ENCODE measurements at places on chromosomes 2 and 18. TPM values are rescaled to one million over a fixed set of nuclear protein-coding genes. Genes with fewer than 3 reads are reported as not detected.

TP53I3 gene
- total RNA-seq: 21.0 TPM

- DNase-seq: no peak
These were observed 68.7 kb downstream of the TMEM247 start for GRCh38 chr2:46548103-46548486.

- DNase-seq: no peak
These were observed 86.5 kb upstream of the ACAA2 start for GRCh38 chr18:49899657-49900330.

- no peak for DNase-seq
These were observed 138.4 kb upstream of the CCDC68 start for GRCh38 chr18:55097456-55098170.

DNA sequence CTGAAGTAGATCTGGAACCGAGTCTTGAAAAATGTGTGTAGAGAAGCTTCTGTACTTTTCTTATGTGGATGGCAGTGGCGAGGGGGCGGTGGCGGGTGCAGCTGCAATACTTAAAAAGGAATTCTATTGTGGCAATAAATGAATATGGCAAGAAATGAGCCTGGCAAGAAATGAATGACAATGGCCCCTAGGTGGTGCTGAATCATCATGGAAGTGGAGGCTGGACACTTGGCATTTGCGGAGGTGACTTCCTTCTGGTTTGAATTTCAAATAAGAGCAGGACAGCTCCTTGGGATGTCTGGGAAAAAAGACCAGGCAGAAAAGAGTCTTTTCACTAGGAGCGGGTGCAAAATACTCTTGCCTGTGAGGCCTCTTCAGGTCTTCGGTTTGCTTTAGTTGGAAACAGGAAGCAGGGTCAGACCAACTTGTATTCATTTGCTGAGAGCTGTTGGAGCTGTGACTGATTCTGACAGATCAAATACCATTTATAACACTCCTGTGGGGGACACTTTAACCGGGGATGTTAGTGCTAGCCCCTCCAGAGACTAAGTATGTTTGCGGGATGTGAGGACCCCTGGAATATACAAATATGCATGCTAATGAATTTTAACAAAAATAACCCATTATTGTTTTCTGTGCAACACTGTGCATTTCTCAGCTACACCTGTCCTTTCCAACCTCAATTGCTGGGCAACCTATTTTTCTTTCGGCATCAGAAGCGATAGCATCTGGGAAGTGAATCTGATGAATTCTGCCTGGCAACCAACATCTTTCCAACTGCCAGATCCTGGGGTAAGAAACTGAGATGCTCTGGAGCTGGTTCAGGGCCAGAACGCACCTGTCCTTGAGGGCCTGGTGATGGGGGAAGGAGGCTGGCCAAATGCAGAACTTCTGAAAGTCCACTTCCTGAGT, 35.4 kb downstream of the FASTKD2 start:
- DNase-seq: peak; percentile 40

ELMOD3 gene
- 36.1 TPM for total RNA-seq

UGT1A5 gene
- not detected for total RNA-seq

DNA sequence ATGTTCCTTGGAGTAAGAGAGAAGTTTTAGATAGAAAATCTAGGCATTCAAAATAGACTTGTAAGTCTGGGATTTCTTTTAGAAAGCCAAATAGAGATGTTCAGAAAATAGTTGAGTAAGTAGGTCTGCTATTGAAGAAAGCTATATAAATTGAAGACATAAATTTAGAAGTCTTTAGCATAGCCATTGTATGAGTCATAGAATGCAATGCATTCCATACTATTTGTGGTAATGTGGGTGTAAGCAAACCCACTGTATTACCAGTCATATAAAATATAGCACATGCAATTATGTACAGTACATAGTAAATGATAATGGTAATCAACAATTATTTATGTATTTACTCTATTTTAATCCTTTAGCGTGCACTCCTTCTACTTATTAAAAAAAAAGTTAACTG, 14.1 kb downstream of the MC4R start:
- DNase-seq: no peak

SLC66A2 gene
- total RNA-seq: 112 TPM

DNA sequence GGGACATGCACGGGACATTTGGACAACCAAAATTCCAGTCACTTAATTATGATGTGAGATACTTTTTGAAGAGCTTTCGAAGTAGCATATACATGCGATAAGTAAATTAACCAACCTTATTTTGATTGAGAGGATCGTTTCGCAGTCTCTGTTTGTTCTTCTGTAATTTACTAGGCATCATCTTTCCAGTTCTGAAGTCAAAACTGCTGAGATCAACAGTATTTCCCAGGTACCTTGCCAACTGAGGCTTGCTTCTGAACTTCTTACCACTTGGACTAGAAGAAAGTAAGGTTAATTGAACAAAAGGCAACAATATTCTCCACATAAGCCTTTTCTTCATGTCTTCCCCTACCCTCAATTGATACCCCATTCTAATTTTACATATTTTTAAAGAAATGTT, 19.6 kb downstream of the MBD2 start:
- DNase-seq: no peak
